ENCODE measurements at places on chromosomes 5 and 9.
A peak's percentile ranks its signal among the peaks of the same experiment; 100 is the strongest.

DNA sequence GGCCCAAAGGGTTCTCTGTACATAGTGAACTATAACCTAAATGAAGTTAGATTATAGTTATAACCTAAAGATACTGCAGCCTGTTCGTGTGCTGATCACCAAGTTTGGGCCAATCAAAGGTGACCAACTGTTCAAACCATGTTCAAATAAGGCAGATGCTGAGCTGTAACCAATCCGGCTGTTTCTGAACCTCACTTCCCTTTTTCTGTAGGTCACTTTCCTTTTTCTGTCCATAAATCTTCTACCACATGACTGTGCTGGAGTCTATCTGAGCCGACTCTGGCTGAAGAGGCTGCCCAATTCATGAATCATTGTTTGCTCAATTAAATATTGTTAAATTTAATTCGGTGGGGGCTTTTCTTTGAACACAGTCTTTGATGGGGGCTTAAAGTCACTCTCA, 1920.2 kb downstream of the MAT2B start:
- no peak for ATAC-seq

DNA sequence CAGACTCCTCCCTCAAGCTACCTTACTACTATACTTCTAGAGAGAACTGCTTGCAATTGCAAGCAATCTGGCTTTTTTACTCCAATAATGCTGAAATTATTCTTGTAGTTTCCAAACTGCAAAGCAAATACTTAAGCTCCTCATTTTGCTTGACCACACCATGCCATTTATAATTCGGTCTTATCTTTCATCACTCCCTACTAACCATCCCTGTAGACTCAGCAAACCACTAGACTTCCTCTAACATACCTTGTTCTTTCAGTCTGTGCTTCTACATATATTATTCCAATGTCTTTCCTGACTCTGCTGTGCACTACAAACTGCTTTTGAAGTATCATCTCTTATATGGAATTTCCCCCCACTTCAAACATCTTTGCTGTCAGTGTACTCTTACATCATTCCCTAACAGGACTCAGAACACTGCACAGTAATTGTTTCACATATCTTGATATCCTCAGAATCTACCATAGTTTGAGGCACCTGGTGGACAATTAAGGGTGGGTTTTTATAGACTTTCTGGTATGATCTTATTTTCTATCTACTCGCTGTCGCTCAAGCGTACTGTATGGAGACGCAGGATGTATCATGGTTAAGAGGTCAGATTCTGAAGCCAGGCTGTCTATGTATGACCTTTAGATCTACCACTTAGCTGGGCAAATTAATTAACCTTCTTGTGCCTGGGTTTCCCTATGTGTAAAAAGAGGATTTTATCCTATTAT, 2.8 kb downstream of the IL6ST start:
- no peak for ATAC-seq

DNA sequence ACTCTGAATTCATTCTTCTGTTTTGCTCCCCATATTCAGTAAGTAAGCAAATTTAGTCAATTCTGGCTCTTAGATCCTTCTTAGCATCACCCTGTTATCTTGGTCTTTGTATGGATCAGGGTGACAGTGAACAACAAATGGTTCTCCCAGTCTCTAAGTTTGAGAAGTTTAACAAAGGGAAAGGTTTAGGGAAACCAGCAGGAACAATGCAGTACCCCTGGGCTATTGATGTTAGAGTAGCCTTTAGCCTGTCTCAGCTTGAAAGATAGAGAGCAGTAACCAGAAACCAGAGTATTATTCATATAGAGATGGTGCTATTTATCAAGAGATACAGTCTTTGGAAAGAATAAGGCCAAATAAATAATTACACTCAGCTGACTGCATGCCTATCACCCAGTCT, 241.8 kb downstream of the CDH12 start:
- no peak for ATAC-seq

DNA sequence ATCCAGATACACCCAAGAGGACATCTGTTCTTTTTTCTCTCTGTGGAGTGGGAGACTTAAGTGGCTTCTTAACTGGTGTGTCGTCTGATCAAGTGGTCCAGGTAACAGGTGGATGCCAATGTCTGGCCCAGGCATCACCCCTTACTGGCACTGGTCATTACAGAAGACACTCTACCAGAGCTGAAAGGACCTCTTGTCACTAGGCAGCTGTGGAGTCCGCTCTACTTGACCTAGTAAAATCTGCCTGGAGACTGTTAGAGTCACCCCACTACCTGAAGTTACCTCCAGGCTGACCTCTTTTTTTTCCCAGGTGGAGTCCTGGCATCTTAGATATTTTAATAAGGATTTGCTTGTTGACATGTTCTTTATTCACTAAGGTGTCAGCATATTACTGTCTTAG, 22.5 kb downstream of the FXN start:
- ATAC-seq, result no peak

DNA sequence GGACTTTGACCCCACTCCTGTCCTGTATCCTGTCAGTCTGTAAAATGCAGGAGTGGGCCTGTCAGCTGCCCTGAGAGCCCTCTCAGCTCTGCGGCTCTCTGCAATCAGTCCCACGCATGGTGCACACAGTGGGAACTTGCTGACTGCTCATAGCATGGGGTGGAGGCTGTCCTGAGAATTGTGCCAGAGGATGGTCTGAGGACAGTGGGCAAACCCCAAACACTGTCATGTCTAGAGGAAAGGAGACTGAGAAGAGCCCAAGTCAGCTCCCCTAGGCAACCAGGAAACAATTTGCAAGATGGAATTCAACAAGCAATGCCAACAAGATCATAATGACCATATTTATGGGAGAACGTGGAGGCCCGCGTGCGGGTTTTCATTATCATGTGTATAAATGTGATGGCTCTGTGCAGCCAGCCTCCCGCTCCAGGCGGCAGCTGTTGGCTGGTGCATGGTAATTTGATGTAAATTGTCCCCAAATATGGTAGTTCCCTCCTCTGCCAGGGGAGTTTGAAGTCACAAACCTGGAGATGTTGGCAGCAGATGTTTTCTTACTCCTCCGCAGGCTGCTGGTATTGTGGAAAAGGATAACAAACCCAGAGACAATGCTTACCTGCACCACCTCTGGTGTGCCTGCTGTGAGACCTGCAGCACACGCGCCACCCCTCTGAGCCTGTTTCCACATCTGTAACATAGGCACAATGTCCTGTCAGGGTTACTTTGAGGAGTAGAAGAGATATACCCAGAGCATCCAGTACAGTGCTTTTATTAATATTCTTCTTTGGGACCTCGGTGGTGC, 39.8 kb upstream of the ALDH1B1 start:
- ATAC-seq, result no peak

DNA sequence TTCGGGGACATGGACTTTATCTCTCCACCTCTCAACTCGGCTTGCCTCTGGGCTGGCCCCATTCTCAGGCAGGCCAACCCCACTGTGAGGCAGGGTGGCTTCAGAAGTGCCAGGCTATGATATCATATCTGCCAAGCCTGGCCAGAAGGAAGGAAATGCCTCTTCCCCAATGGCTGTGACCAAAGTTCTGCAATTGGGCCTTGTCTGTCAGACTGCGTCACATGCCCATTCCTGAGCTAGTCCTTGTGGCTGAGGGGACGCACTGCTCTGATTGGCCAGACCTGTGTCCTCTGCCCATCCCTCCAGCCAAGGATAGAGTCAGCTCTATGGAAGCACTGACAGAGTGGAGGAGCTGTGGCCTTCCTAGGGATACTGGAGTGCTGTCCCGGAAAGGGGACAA, 11.9 kb downstream of the SMIM23 start:
- ATAC-seq, result no peak

DNA sequence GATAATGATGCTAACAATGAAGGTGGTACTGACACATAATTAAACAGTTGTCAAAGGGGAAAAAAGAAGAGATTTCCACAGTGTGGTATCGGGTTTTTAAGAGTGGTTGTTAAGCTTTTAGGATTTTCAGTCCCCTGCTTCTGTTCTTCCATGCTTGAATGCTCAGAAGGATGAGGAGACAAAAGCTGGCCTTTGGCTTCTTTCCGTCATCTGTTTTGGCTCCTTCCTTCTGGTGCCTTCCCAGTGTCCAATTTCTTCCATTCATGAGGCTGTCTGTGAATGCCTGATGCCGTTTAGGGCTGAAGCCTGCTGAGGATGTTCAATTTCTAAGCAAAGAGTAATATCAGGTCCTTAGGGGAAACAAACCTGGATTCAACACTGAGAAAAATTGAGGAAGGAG, 179.6 kb upstream of the GLRA1 start:
- no peak for ATAC-seq

DNA sequence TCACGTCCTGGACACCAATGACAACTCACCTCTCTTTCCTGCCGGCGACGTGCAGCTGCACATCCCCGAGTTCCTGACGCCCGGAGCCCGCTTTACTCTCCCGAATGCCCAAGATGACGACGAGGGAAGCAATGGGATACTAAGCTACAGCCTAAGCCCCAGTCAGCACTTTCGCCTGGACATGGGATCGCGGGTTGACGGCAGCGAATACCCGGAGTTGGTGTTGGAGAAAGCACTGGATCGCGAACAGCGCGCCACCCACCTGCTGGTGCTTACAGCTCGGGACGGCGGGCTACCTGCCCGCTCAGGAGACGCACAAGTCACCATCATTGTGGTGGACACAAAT, 1.1 kb downstream of the PCDHAC1 start:
- ATAC-seq, result no peak

DNA sequence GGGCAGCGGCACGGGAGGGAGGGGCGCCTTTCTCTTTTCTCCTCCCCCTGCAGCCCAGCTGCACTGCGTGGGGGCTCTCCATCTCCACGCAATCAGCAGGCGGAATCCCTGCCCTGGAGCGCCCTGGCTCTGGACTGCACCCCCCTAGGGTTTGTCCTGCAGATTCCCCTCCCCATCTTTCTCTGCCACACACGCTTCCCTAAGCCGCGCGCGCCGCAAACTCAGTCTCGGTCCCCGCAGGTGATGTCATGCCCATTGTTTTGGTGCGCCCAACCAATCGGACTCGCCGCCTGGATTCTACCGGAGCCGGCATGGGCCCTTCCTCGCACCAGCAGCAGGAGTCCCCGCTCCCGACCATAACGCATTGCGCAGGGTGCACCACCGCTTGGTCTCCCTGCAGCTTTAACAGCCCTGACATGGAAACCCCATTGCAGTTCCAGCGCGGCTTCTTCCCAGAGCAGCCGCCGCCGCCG, at the start of gene KCNN2:
Gene KCNN2 (plus strand): TSS at position 347 of the 473 bp plus-strand sequence. CDS start 70 bp downstream, at position 417.
- peak; percentile 75 for ATAC-seq

DNA sequence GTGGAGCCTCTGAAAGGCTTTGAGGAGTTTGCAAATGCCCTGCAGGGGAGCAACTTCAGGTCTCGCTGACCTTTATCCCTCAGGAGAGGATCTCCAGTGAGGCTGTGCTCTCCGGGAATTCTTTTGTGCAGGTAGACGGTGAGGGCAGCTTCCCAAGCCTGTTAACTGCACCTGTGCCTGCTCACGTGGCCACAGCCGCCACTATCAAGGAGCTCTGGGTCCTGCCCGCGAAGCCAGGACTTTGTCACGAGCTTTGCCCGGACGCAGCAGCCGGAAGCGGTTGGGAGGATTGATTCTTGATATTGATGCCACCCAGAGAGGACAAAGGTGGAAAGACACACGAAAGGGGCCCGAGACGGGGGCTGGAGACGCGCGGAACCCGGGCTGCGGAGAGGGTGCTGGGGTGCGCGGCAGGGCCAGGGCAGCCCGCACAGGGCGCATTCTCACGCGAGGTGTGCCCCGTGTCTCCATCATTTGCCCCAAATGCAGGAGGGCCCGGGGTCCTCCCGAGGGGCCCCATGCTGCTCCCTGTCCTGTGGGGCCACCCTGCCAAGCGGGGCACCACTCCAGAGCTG, 18.2 kb downstream of the SLC9A3 start:
- ATAC-seq, result no peak

DNA sequence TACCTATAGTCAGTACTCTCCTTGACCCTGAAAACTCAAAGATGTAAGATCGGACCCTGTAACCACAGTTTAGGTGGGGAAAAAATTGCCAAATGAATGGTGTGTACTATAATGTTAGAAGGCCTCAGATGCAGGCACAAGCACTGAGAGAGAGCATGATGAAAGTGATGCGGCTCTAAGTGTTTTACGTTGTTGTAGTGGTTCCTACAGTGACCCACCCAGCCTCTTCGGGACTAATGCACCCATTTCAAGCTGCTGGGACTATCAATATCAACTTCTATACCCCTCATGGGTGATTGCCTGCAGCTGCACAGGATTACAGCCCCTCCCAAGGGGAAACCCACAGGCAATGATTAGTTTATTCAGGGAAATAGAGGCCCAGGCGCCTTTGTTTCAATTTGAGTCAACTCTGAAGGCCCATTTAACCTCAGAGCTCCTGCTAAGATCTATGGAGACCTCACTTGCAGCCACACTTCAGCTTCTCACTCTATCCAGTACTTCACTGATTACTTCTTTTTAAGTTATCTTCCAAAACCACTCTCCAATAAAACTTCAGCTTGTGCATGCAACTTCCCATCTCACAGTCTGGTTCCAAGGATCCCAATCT, 340.7 kb downstream of the NR2F1-AS1 start:
- ATAC-seq, result no peak

- ATAC-seq, result no peak
These were observed 4.7 kb downstream of the CFAP77 start for GRCh38 chr9:132414731-132415130.

- no peak for ATAC-seq
These were observed 48.4 kb downstream of the ZNF608 start for GRCh38 chr5:124697933-124698591.

GRCh38 chr5:40066616-40067015, 613.1 kb upstream of the PTGER4 start:
- ATAC-seq, result no peak

DNA sequence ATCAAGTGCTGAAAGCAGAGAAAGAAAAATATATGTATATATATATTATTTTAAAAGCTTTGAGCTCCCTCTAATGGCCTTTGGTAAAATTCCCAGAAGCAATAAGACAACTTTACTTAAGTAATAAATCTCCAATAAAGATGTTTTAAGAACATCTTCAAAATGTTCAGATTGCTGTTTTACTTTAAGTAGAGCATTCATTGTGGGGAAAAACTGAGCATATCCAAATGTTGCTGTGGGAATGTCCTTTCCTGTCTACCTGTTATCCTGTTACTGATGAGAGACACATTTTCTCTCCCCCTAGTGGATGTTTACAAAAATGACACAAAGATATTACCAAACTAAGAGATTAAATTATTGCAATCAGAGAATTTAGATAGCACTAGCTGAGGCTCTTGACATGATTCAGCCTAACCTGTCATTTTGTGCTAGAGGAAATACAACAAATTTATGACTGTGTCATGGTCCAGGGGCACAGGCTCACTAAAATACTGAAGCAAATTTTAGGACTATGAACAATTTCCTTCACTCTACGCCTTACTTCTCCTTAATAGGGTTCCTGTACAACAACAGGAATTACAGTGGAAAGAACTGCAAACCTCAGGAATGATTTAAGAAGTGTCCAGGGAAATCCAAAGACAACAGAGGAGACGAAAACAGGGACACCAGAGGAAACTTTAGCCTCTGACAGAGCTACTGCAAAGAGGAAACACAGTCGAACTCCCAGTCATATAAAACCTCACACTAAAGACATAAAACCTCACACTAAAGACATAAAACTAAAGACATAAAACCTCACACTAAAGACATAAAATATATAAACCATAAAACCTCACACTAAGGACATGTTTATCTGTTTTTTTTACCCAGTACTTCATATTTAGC, 24.3 kb upstream of the PRRC1 start:
- peak; percentile 85 for ATAC-seq

GRCh38 chr5:160702311-160702803, 149.7 kb downstream of the ATP10B start:
- no peak for ATAC-seq

All from SK-N-SH treated with all-trans-retinoic acid at 6 μM for 48 hours (cell line).